Hepatocyte (in vitro differentiated cells): ENCODE measurements at places on chromosomes 5 and 9. TPM values are rescaled to one million over a fixed set of nuclear protein-coding genes. Genes with fewer than 3 reads are reported as not detected.

DNA sequence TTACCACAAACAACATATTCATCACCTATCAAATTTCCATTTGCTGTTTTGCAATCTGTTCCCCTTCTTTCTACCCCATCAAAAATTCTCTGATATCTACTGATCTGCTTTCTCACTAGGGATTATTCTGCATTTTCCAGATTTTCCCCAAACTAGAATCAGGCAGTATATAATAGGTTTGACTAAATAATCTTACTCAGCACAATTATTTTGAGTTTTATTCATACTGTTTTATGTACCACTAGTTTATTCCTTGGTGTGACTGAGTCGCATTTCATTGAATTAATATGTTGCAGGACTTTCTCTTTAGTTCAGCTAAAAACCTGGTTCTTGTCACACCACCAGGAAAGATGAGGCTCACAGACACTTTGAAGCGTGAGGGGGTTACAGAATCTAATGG is 131.4 kb downstream of the CYLC2 start:
- DNase-seq, result no peak

GRCh38 chr5:111775224-111775623 is 18.2 kb upstream of the NREP start:
- no peak for DNase-seq

DNA sequence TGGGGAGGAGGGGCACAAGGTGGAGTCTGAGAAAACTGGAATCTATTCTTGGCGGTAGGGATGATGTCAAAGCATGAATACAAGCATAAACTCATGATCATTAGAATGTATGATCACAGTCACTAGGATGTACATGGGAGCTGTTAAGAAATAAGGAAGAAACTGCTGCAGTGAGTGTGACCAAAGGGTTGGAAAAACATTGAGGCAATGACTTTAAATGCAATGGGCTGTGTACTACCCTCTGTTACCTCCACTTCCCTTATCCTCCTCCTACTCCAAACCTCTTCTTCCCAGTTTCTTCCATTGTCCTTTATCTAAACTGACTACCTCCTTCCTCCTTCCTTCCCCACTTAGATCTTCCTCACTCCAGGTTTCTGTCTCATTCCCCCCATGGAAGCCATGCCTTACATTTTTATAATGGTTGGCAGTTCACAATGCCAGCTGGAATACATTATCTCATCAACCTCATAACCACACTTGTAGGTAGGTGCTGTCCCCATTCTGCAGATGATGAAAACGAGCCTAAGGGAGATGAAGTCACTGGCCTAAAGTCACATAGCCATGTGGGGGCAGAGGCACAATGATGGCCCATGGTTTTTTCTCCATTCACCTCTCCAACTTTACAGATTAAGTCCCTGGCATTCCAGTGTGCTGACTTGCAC is 21.9 kb upstream of the TNFSF15 start:
- no peak for DNase-seq

DNA sequence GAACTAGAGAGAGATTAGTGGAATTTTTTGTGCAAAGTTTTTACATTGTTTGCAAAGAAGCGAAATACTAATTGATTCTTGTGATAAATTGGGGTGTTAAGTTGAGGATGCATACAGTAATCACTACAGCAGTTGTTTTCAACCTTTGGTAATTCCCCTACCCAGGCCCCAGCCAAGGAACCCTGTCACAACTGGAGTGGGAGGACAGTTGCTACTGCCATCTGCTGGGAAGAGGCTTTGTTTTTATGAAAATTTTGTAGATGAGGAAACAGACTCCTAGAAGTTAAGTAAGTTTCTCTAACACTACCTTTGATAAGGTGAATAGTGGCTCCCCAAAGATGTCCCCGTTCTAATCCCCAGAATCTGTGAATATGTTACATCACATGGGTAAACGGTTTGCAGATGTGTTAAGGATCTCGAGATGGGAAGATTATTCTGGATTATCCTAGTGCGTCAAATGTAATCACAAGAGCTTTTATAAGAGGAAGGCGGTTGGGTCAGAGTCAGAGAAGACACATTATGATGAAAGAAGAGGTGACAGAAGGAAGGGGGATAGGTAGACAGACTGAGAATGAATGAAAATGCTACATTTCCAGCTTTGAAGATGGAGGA is 34.0 kb upstream of the PPP1R2B start:
- peak; percentile 61 for DNase-seq

GRCh38 chr9:20479419-20480155 is 142.7 kb downstream of the MLLT3 start:
- no peak for DNase-seq

DNA sequence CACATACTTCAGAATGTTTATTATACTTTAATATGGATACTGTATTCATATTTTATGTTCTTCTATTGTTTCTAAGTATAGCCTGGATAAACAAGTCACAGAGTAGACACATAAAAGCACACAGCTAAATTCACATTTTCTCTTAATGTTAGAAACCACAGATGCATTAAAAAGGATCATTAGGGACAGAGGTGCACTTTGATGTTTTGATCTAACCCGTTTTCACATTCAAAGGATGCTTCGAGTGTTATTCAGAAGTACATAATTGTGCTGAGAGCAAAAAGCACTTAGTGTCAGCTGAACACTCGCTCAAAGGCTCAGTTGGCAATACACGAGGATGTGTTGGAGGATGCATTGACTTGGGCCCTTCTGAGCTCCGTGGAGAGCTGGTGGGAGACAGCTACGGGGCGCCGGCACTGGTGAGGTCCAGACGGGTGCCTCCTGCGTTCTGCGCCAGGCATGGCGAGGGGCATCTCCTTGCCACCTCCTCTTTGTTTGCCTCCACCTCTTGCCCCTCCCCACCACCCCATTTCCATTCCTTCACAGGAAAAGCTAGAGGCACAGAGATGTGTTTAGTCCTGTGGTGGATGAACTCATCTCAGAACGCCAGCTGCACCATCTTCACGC is 35.5 kb downstream of the MED10 start:
- no peak for DNase-seq

GRCh38 chr5:9437741-9438240 is 108.1 kb downstream of the SEMA5A start:
- no peak for DNase-seq

GRCh38 chr5:178230879-178231538 is 1.6 kb downstream of the PHYKPL start:
- peak; percentile 31 for DNase-seq

DNA sequence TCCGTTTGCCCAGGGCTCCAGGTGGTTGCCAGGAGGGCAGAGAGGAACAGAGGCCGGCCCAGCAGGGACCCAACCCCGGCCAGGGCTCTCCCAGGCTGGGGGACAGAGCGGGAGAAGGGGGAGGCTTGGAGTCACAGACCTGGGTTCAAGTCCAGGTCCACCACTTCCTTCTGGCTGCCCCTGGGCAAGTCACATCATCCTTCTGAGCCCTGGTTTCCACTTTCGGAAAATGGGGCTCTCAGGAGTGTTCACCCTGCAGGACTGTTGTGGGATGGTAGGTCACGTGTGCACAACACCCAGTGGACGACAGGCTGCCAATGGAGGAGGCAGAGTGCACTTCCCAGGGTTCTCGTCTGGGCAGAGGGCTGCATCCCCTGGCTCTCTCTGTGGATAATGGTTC is 245.4 kb downstream of the PBX3 start:
- no peak for DNase-seq

- DNase-seq, result no peak
Measured at GRCh38 chr5:157113002-157113401, 4.2 kb upstream of the HAVCR2 start.

DNA sequence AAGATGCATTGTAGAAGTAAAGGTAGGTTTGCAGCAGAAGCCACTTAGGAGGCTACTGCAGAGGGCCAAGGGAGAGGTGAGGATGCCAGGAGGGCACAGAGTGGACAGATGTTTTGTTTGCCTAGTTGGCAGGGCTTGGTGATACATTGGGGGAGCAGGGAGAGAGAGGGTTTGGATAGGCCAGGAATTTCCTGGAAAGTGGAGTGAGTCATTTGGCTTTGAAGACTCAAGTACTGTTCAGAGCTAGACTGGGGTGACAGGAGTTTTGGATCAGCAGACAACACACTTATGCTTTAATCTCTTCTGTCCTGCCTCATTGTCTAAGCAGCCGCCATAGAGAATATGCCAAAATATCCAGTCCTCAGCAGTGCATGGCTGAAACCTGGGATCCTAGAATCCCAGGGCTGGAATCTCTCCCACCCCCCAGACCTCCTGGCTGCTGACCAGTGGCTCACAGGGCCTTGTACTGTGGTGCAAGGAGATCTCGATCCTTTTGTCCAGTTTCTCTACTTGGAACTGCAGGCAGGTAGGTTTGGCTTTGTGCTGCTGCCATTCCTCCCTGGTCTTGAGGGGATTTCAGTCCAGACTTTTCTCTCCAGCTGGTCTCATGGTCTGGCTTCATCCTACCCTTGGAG is 11.0 kb downstream of the TMEM268 start:
- no peak for DNase-seq

DNA sequence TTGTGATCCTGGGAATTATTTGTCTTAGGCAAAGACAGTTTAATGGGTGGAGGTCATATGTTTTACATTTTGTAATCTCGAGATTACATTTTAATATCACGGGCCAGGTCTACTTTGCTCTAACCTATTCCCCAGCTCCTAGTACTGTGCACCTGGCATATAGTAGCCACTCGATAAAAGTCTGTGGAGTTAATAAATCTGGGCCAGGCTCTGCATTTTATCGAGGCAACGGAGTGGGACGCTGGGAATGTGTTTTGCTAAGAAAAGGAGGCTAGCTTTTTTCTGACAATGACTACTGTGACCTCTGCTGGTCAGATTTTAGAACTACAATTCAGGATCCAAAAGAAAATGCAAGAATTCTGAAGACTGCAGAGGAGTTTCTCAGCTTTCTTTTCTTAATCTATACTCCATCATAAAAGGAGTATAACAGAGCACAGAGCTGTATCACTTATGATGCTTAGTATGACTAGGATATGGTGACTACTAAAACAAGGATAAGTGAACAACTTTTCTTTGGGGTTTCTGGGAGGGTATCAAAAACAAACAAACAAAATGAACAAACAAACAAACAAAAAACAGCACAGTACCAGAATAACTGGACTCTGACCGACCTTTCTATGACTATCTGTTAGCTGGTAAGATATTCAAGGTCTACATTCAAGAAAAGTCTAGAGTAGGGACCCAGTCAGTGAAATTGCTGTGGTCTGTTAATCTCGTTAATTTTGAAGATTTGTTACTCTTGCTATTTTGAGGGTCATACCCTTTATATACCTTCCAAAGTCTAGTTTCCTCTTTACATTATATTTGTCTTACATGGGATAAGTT is 46.1 kb upstream of the CER1 start:
- peak; percentile 67 for DNase-seq

DNA sequence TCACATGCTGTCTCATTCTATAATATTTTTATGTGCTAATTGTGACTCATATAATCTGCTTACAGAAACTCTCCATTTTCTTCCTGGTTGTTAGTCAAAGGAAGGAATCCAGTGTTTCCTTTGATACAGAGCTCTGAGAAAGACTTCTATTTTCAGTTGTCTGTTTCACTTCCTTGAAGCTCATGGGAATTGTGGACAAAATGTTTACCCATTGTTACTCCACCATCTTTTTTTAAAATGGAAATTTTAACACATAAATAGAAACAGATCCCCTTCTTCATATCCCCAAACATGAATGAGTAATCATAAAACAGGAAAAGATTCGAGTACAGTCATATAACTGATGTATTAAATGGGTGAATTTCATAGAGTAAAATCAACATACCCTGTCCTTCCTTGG is 42.0 kb upstream of the KCNN2 start:
- DNase-seq, result no peak

GRCh38 chr9:17905781-17906175 is 326.9 kb downstream of the SH3GL2 start:
- DNase-seq, result peak; percentile 5

The PRSS3 gene
- polyA plus RNA-seq, result 1.5 and 1.6 TPM in 2 replicates

The FAT2 gene
- polyA plus RNA-seq, result 0.10 and 0.55 TPM in 2 replicates

The TMEM215 gene
- 0.62 TPM in 1 of 2 replicates, not detected in the other for polyA plus RNA-seq

The PCDHGB7 gene
- polyA plus RNA-seq, result 6.7 and 8.4 TPM in 2 replicates

The ARAP3 gene
- polyA plus RNA-seq, result 8.4 and 8.6 TPM in 2 replicates

The SGCD gene
- polyA plus RNA-seq, result 3.8 and 4.5 TPM in 2 replicates

The SPINK4 gene
- 2.2 TPM in 1 of 2 replicates, not detected in the other for polyA plus RNA-seq

The SLC6A7 gene
- 0.39 and 0.99 TPM in 2 replicates for polyA plus RNA-seq
